Frontal cortex (tissue), 4 donors: ENCODE measurements at places on chromosomes 1 and 21. TPM values are rescaled to one million over a fixed set of nuclear protein-coding genes. Genes with fewer than 3 reads are reported as not detected.

DNA sequence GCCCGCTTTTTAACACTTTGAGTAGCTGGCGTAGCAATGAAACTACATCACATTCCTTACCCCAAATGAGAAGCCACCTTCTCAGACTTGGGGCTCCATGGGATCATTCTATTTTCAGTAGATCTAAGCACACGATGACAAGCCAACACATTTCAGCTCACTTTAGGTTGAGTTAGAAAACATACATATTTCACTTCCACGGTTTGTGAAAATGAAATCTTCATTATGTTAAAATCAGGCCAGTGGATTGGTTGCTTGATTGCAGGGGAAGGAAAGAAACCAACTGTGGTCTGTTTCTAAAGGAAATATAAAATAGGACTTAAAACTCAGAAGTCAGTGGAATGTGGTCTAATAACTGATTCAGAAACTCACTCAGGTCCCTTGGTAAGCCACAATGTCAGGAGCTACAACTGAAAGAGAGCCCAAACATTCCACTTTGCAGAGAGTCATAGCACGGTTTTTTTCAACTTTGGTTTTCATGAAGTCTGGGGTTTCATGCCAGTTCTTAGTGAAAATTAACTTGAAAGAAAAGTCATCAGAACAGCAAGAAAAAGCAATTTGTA, 82.3 kb upstream of the TIAM1 start:
- no peak for DNase-seq

- DNase-seq, result no peak
These were observed 55.6 kb downstream of the GLUL start for GRCh38 chr1:182335771-182336566.

GRCh38 chr21:35189077-35189863, 140.2 kb upstream of the RUNX1 start:
- no peak for DNase-seq

DNA sequence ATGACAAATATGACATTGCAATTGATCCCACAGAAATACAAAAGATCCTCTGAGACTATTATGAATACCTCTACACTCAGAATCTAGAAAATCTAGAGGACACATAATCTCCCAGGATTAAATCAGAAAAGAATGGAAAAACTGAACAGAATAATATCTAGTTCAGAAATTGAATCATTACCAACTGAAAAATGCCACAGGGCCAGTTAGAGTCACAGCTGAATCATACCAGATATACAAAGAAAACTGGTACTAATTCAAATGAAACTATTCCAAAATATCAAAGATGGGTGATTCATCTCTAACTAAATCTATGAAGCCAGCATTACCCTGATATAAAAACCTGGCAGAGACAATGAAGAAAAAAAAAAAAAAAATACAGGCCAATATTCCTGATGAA, 149.3 kb downstream of the BRINP3 start:
- no peak for DNase-seq

DNA sequence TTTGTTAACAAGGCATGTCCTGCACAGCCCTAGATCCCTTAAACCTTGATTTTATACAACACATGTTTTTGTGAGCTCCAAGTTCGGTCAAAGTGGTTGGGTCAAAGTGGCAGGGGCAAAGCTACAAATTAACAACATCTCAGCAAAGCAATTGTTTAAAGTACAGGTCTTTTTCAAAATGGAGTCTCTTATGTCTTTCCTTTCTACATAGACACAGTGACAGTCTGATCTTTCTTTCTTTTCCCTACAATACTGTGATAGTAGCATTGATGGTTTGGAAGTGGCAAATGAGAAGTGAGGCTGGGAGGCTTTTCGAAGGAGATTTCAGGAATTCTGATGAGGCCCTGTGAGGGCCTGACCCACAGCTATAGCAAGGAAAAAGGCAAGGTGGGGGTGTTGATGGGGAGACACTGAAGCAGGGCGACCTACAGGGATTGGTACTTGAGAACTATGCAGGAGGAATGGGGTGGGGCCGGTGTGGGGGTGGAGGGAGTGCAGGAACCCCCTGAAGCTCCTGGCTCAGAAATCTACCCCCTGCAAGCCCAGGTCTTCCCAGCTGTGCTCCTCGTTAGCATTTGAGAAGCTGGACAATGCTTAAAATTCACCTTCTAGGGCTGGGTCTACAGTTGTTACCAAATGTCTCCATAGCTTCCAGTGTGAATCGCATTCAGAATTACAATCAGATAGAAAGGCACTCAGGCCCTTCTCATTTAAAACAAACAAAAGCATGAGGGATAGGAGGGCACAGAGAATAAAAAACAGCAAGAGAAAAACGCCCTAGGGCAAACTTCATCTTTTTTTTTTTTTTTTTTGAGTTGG, 102.6 kb upstream of the PPM1J start:
- DNase-seq, result no peak

DNA sequence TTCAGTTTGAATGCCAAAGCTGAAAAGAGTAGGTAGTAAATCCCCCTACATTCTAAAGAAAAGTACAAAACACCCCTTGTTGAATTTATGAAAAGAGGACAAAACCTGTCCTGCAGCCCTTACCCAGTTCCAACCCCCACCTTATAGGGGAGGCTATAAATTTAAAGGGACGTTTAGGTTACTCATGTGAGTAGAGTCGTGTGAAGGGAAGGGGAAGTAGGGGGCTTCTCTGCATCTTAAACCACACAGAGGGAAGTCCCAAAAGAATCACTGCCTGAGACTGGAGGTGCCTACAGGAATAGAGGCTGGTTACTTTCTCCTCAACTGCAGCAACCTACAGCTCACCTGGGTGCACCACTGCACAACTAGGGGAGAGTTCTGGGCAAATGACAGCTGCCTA, 36.7 kb upstream of the KIRREL1 start:
- DNase-seq, result no peak

Gene LRRC7
- 159 TPM for total RNA-seq

Gene RGL1
- 40.4 TPM for total RNA-seq

DNA sequence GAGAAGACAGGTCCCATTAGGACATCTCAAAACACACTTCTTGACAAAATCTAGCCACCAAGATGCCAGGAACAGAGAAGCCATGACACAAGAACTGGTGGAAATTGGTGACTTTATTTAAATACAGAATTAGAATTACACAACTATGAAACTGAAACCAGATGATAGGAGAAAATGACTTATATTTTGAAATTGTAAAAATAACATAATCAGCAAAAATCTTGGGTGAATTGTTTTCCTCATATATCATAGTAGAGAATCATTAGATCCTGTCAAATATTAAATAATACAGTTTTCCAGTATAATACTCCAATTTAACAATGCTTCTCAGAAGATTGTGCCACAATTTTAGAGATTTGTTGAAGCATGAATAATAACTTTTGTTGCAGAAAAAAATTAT, 81.5 kb upstream of the MROH9 start:
- DNase-seq, result no peak

Gene KCNA10
- not detected for total RNA-seq

GRCh38 chr1:203025686-203026030, 633 bp upstream of the PPFIA4 start:
- DNase-seq, result no peak
